Activated T-helper 1 cell treated with anti-CD3 and anti-CD28 coated beads, Interleukin-2, amount 50 U/mL, for 16 hours (primary cell): ENCODE measurements at places on chromosomes 13 and 19.

- DNase-seq: no peak
These were observed 47.7 kb downstream of the KCNC3 start for GRCh38 chr19:50281491-50281890.

- DNase-seq: no peak
These were observed 10.3 kb downstream of the AKT2 start for GRCh38 chr19:40274585-40275544.

- no peak for DNase-seq
These were observed at the start of gene HDGFL2 for GRCh38 chr19:4472174-4472974. Gene HDGFL2, plus strand, starts transcription at chr19:4472297. Its CDS starts 54 bp downstream, at chr19:4472351.

DNA sequence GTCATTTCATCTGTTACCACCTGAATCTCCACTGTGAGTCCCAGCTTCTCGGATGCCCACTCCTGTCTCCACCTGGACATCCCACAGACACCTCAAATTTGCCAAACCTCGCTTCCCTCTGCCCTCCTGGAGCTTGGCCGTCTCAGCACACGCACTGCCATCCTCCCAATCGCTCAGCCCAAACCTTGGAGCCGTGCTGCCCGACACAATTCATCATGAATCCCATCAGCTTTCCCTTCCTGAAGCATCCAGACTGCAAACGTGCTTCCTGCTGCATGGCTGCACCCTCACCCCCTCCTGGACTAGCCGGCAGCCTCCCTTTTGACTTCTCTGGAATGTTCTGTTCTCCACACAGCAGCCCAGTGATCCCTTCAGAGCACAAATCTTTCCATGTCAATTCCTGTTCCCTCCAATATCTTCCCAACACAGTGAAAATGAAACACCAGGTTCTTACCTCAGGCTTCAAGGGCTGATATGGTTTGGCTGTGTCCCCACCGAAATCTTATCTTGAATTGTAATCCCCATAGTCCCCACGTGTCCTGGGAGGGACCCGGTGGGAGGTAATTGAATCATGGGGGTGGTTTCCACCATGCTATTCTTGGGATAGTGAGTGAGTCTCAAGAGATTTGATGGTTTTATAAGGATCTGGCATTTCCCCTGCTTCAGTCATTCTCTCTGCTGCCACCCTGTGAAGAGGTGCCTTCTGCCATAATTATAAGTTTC, 1.1 kb upstream of the PROZ start:
- no peak for DNase-seq

DNA sequence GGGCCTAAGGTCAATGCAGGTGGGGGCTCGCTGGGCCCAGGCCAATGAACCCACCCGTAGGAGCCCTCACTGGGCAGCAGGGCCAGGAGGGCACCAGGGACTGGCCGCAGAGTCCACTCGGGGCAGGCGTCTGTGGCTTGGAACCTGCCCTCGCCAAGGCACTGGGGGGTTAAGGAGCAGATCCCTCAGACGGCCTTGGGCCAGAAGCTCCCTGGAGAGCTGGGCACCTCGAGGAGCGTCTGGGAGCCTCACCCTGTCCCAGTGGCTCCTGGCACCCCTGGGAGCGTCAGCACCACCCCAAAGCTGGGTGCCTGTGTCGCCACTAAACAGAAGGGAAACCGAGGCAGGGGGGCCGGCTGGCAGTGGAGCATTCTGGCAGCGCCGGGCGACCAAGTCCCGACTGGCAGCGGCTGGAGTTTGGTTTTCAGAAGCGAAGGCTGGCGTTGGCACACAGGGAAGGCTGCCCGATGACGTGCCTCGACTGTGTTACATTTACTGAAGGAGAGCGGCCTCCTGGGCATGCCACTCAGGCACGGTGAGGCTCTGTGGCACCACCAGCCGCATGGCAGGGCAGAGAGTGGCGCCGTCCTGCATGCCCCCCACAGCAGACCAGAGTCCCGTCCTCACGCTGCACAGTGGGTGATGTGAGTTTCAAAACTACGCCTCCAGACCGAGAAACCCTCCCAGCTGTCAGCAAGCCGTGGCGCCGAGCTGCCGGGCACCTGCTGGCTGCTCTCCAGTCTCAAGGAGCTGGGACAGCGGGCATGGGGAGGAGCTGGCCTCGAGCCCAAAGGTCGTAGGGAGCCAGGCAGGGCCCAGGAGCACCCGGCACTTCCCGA, 9.2 kb upstream of the MEX3D start:
- no peak for DNase-seq

GRCh38 chr19:17542793-17543582, 12.5 kb upstream of the COLGALT1 start:
- no peak for DNase-seq

GRCh38 chr13:112710855-112711527, 21.2 kb downstream of the ATP11A start:
- no peak for DNase-seq

DNA sequence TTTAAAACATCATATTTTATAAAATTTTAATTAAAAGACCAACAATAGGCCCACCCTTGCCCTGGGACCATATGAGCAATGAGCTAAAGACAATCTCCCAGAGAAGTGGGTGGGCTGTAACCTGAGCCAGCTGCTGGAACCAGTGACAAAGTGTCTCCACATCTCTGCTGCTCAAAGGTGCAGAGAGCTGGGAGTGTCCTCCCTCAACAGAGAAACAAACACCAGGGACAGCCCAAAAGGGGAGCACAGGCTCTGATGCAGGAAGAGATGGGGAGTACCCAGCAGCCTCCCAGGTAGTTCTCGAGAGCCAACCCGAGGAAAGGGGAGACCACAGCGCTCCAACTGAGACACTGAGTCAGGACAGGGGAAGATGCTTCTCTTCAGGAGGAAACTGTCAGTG, 39.1 kb downstream of the DOCK9 start:
- DNase-seq: no peak

- DNase-seq: no peak
These were observed 3.2 kb downstream of the DBP start for GRCh38 chr19:48634036-48634342.

GRCh38 chr13:47310401-47310800, 413.5 kb upstream of the HTR2A start:
- no peak for DNase-seq

- no peak for DNase-seq
These were observed 36.8 kb downstream of the ERICH4 start for GRCh38 chr19:41479757-41480191.

DNA sequence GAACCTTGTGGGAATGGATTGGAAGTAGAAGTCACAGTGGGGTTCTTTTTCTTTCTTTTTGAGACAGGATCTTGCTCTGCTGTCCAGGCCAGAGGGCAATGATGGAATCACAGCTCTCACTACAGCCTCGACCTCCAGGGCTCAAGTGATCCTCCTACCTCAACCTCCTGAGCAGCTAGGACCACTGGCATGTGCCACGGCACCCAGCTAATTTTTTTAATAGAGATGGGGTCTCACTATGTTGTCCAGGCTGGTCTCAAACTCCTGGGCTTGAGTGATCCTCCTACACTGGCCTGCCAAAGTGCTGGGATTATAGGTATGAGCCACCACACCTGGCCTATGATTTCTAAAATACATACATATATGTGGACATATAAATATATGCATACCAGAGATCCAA, 111.4 kb downstream of the MYCBP2 start:
- DNase-seq: no peak

DNA sequence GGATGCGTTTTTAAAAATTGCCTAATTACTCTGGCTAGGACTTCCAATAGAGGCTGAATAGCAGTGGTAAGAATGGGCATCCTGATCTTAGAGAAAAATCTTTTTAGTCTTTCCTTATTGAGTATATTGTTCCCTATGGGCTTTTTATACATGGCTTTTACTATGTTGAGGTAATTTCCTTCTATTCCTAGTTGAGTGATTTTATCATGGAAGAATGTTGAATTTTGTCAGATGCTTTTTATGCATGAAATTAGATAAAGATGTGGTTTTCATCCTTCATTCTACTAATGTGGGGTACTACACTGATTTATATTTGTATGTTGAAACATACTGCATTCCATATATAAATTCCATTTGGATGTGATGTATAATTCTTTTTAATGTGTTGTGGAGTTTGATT, 2673.8 kb downstream of the PCDH9 start:
- no peak for DNase-seq

DNA sequence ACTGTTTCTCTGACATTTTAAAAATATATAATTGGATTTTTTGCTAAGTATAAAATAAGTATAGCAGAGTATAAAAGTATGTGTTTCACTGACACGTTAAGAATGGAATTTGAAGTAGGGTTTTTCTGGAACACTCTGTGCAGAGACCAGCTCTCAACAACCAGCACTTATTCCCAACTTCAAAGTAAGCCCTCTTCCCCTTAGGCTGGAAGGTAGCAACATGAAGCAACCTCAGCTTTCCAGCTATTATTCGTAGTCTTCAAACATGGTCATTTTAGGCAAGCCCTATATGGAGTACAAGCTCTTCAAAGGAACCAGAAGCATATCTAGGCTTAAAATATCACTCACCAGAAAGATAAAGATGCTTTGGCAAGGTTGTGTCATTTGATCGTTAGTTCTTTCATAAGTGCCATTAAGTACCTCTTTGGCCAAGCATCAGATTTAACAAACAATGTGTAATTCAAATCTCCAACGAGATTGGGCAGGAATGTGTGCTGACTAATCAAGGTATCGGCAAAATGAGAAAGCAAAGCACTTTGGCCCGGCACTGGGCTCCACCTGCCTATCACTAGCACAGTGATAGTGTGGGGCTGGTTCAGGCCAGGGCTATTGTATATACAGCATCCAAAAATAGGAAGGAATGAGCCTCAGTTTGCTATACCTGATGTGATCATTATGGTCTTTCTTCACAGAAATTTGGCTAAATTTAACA, 95.9 kb upstream of the FREM2 start:
- DNase-seq: no peak

GRCh38 chr13:98147521-98147920, 4.6 kb downstream of the FARP1 start:
- no peak for DNase-seq

- DNase-seq: no peak
These were observed 1208.0 kb downstream of the DIAPH3 start for GRCh38 chr13:58955546-58956385.

GRCh38 chr13:37736045-37736444, 133.5 kb downstream of the TRPC4 start:
- DNase-seq: no peak

DNA sequence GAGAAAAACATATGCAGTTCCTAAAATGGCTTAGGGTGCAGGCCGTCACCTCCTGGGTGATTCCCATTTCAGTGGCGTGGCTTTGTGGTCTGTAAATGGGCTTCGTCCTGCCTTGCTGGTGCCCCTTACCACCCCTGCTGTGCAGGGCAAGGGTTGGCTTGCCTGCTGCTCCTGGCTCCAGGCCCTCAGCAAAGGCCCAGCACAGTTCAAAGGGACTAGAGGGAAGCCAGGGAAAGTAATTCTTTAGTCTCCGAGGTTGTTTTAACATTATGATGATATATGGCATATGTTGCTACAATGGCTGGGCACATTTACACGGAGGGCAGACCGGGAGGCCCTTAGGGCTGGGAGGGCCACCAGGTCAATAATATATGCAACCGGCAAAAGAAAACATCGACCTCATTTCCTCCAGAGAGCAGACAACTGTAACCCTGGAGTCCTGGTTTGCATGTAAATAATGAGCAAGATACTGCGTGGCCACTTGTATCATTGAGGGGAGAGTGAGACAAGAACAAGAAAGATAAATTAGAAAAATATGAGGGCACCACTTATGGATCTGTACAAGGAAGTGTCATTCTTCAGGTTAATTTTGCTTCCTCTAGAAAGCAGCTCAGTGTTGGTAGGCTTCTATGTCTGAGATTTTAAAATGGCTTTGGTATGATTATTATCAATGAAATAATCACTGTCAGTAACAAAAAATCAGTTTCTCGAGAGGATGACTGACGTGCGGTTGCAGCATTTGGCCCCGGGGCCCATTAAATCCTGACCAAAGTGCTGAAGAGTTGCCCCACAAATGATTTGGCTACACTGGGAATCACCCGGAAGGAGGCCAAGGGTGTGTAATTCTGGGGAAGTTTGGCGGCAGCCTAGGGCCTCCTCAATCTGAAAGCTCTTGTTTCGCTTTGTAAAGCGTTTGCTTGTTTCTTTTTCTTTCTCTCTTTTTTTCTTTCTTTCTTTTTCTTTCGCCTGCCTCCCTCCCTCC, 32.8 kb upstream of the URI1 start:
- no peak for DNase-seq

DNA sequence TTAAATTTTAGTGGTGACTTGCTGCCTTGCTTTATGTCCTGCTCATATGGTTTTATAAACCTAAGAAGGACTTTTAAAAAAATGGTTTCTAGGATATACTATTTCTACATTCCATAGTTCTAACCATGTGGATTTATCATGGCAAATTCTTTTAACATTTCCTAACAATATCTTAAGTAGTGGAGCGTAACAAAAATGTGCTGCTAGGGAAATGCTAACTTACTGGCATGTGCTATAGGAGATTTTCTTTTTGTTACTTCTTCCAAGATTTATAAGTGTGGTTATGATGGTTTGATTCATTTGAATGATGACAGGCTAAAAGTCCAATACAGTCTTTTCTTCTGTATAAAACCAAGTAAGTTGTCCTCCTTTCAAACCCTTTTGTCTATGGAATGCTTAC, 713.7 kb downstream of the SLITRK1 start:
- no peak for DNase-seq

- no peak for DNase-seq
These were observed 53.5 kb downstream of the RFC3 start for GRCh38 chr13:33871207-33872004.

DNA sequence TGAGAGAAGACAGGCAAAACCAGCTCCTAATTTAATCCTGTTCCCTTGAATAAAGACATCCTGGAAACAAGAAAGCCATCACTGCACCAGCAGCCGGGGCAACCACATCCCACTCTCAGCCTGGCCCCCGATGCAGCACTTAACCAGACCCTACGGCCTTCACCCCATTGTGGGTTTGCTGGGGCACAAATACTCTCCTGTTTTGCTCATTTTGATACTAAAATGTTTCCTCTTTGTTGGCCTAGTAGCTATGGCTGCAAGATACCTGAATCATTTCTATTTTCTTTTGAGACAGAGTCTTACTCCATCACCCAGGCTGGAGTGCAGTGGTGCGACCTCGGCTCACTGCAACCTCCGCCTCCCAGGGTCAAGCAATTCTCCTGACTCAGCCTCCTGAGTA, 28.4 kb downstream of the ANKRD27 start:
- DNase-seq: no peak

DNA sequence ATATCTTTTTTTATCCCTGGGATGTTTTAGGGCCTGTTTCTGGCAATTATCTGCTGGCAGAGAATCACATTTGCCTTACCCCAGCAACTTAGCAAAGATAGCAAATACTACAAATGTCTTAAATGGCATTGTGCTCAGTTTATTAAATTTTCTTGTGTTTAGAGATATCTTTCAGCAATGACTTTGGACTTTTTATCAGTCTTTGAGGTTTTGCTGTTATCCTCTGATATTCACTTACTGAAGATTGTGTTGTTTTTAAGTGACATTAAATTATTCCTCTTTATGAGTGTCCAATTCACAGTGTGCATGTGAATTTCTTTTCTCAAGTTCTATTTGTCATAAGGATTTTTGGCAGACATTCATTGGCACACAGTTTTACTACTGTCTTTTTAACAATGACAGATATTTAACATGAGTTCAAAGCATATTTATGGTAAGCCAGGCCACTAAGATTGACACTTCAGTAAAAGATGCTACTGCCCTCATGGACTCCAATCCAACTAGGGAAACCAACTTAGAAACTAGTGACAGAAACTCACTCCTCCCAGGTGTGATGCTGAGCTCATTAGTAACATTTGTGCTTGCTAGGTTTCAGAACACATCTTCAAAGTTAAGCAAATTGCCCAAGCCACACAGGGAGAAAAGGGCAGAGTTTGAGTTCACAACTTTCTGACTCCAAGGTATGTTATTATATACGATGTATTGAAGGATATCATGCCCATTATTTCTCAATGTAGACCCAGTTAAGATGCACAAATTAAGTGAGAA, 481.9 kb downstream of the GPC6 start:
- DNase-seq: no peak

- no peak for DNase-seq
These were observed 258.2 kb upstream of the STARD13 start for GRCh38 chr13:33543631-33544265.
